ENCODE measurements at places on chromosomes 5 and 9.

GRCh38 chr5:43616535-43616934 lies 13.6 kb downstream of the NNT start:
- no peak for DNase-seq

DNA sequence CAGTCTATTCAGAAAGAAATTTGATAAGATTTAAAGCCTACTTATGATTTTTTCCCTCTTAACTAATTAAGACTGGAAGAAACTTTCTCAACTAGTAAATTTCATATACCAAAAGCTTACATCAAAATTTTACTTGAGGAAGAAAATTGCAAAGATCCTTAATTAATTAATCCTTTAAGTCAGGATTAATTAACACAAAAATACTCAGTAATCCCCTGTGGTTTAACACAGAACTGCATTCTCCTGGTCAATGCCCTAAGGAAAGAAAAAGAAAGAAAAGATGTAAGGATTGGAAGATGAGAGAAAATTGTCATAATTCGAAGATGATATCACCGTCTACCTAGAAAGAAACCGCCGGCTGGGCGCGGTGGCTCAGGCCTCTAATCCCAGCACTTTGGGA lies 17.3 kb upstream of the RUFY1 start:
- no peak for DNase-seq

- DNase-seq: no peak
Observed at GRCh38 chr9:17398350-17398749, 180.5 kb upstream of the SH3GL2 start.

- no peak for DNase-seq
Observed at GRCh38 chr9:76654575-76654974, 109.7 kb upstream of the PCA3 start.

- no peak for DNase-seq
Observed at GRCh38 chr9:130543368-130543767, 36.0 kb upstream of the FUBP3 start.

GRCh38 chr9:36142510-36143244 lies 6.1 kb downstream of the GLIPR2 start:
- no peak for DNase-seq

DNA sequence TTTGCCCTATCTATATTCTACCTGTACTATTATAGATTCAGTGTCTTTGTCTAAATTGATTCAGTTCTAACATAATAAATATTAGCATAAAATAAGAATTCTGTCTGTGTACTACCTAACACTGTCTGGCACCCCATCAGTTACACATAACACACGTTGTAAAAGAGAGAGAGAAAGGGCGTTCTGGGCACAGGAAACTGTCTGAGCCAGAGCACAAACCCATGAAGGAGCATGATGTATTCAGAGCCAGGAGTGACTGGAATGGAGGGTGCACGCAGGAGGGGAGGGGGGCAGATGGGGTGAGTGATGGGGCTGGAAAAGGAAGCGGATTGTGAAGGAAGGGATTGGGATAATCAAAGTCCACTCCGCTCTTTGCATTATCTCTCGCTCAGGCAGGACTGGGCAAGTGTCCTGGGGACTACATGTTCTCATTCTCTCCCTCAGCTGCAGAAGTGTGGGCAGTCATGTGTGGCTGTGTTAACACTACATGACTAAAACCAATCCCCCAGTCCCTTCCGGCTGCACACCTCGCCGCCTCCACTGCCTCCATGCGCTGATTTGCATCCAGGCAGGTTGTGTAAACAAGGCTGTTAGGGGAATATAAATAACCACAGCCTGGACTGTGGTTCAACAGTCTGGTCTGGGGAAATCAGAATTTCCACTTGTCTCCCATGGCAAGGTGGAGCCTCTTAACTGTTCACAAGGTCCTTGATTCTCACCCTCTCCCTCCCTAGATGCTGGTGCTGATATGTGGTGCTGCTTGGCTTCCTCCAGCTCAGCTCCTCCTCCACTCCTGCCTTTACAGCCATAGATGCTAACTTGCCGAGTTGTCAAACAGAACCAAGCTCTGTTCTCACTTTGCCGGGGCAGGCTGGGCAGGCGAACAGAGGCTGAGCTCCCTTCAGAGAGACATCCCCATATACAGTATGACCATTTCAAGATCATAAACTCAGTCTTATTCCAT lies 367.5 kb upstream of the BRINP1 start:
- no peak for DNase-seq

DNA sequence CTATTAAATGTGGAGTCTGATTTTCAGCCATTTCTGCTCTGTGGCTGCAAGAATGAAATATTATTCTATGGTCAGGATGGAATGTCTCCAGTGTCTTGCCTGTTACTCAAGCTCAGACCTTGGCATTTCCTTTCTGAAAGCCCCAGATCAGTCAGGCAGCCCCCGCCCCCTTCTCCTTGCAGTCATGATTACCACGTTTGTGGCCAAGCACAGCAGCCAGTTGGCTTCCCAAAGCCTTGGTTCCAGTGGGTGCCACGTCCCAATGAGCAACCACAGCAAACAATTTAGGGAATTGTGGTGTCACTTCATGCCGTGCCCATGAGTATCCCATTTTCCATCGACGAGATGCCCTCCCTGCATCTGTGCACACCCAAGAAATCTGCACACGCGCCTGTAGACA lies 9.7 kb upstream of the OBP2A start:
- no peak for DNase-seq

- DNase-seq: no peak
Observed at GRCh38 chr5:135517631-135518030, 18.1 kb downstream of the NEUROG1 start.

GRCh38 chr9:91403665-91404543 lies 19.7 kb downstream of the NFIL3 start:
- DNase-seq: no peak

GRCh38 chr5:136134653-136135052 lies 2.0 kb downstream of the SMAD5 start:
- DNase-seq: no peak

DNA sequence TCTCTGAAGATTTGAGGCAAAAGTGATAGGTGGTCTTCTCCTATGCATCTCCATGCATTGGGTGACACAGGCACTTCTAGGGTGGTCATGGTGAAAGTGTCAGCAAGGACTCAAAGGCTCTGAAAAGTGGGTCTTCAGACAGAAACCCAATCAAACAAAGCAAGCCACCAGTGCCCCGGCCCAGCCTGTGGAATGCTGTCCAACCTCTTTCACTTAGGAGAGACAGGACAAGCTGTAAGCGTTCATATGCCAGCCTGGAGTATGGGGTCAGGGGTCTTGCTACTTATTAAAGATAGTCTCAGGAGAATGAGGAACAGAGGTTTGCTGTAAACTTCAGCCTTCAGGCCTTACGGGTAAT lies 324.5 kb downstream of the GADD45G start:
- DNase-seq: no peak

- DNase-seq: no peak
Observed at GRCh38 chr5:170662966-170663365, 120.6 kb upstream of the GABRP start.

GRCh38 chr5:82388181-82388580 lies 110.0 kb upstream of the RPS23 start:
- no peak for DNase-seq

GRCh38 chr9:86674487-86674886 lies 272.8 kb downstream of the GAS1 start:
- DNase-seq: no peak

DNA sequence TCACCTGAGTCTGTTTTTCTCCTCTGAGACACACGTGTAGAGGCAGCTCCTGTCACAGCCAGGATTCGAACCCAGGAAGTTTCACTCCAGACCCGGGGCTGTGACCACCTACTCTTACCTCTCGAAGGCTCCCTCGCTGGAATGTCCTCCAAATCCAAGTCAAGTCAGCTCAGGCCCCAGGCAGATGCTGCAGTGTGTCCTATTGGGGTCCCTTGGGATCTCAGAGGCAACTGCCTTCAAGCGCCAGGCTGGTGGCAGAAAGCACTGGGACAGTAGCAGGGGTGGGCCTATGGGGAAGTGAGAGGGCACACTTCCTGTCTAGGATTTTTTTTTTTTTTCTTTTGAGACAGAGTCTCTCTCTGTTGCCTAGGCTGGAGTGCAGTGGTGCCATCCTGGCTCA lies 762 bp upstream of the ST6GALNAC4 start:
- DNase-seq: no peak

GRCh38 chr5:95439801-95440493 lies 48.8 kb downstream of the FAM81B start:
- DNase-seq: no peak

DNA sequence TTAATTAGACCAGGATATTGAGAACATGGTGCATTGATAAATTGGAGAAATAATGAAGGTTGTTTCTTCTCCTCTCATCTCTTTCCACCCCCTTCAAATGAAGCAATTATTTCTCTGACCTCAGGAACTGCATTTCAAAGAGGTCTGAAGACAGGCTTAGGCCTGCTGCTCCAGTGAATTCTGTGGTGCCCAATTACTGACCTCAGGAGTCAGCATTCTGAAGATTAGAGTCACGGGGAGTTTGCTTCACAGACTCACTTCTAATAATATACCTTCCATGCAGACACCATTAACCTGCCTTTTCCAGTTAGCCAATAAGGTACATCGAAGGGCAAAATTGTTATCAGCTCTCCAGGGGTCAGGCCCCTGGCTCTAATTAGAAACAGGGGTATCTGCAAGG lies 270.9 kb downstream of the GAS1 start:
- no peak for DNase-seq

GRCh38 chr5:153340139-153340538 lies 150.3 kb upstream of the GRIA1 start:
- no peak for DNase-seq

- DNase-seq: no peak
Observed at GRCh38 chr5:21910731-21911130, 942.4 kb downstream of the CDH12 start.
